NCI-H524 treated with DMSO at 0.1 percent for 48 hours (cell line): ENCODE measurements at places on chromosomes 12 and 14.

DNA sequence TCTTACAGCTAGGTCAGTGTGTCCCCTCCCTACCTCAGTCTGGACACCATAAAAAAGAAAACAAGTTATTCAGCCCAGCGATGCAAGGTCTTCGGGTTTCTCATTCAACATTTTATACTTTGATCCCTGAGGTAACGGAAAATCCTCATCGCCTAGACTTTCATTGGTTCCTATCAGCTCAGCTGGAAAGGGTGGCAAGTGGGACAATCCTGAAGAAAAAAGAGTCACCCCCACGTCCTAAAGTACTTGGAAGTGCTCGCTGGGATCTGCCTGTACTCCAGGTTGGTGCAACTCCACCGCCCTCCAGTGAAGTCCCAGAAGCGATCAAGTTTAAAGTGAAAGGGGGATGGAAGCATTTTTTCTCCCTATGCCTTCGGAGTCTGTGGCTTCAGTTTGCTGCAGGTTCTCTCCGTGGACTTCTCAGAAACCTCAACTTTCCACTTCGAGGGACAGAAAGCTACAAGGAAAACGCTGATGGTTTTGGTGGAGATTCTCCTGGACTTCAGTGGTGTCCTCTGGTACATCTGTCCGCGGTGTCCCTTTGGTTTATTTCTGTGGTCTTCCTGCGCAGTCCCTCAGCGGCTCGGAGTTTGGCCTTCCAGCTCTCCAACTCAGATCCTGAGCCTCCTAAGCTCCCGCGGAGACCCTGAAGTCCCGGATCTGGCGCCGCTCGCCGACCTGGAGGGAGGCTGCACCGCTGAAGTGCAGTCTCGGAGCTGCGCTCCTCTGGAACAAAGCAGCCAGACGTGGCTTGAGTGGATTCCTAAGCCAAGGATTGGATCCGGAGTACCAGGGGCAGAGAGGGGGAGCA is 1.8 kb upstream of the LRFN5 start:
- DNase-seq: peak; percentile 80

- no peak for DNase-seq
Measured at GRCh38 chr12:84463741-84464495, 448.7 kb downstream of the SLC6A15 start.

DNA sequence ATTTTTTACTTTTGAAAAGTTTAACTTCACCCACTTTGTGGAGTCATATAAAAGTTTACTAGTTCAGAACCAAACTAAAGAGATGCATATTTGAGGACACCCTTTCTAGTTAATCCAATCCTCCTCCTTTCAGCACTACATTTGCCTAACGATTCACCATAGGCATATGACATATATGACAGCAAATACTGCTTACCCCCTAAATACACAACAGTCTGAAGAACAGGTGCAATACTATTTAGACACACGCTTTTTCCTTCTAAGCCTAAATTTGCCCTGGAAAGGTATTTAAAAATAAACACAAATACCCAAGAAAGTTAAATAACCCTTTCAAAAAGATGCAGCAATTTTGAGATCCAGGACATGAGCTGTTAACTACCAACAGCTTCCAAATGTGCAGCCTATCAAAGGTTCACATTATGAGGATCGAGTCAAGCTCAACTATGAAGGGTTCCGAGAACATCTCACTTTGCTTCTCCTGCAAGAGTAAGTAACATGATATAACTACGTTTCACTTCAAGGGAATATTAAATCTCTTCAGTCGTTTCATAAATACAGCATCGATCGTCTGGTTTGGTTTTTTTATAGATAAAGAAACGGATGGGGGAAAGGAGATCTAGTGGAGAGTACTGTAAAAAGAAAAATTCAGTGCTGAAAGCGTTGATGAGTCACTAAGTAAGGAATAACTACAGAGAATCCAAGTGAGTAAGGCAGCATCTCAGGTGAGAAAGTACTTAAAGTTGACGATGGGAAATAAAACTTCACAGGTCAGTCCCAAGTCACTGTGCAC is 677 bp upstream of the AP4S1 start:
- no peak for DNase-seq

DNA sequence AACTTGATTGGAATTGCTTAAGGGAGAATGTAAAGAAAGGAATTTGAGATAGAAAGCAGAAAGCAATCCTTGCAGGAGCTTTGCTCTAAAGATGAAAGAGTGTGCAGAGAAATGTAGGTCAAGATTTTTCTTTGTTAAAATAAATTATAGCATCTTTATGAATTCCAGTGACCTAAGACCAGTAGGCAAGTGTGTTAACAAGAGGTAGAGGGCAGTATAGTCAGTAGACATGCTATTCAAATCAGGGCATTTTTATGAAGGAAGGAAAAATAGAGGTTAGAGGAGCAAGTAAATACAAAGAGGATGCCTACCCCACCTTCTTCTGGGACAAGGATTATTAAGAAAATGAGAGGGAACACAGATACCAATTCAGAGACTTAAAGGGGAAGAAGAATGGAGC is 148.5 kb downstream of the PLCZ1 start:
- DNase-seq: no peak

- no peak for DNase-seq
Measured at GRCh38 chr12:32466986-32467711, 67.8 kb downstream of the FGD4 start.

DNA sequence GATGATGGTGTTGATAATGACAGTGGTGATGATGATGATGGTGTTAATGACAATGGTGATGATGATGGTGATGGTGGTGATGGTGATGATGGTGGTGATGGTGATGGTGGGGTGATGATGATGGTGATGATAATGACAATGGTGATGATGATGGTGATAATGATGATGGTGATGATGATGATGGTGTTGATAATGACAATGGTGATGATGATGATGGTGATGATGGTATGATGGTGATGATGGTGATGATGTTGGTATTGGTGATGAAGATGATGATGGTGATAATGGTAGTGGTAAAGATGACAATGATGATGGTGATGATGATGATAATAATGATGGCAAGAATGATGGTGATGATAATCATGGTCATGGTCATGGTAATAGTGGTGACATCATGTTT is 184.7 kb downstream of the SLC15A4 start:
- DNase-seq: no peak

DNA sequence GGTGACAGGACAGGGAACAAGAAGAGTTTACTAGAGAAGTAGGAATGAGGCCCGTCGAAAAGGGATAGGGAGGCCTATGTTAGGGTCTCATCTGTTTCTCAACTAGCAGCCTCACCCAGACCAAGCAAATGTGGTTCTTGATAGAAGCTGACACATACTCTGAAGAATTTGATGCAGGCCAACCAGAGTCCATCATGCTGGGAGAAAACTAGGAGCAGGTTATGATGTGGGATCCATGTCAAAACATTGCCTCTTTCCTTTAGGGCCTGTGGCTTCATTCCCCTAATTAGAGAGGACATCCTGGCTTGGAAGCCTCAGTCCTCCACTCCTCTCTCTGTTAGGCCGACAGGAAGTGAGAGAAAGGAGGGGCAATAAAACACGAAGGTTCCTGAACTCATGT is 122.8 kb downstream of the NTF3 start:
- DNase-seq: no peak

DNA sequence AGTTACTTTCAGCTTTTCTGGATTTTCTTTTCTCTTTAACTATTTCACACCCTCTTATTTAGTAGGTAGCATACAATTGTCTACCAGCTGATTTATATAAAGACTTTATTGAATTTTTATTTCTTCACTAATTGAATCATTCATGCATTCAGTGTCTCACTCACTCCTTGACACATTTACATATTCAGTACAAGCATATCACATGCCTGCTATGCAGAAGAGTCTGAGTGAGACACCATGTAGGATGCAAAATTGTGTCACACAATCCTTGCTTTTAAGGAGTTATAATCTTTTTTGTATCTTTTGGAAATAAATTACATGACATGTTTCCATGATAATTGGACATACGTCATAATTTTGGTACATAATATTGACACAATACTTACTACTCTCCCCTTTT is 83.0 kb downstream of the AKAP6 start:
- DNase-seq: no peak

- DNase-seq: no peak
Measured at GRCh38 chr14:104287301-104288009, 149.1 kb downstream of the KIF26A start.

DNA sequence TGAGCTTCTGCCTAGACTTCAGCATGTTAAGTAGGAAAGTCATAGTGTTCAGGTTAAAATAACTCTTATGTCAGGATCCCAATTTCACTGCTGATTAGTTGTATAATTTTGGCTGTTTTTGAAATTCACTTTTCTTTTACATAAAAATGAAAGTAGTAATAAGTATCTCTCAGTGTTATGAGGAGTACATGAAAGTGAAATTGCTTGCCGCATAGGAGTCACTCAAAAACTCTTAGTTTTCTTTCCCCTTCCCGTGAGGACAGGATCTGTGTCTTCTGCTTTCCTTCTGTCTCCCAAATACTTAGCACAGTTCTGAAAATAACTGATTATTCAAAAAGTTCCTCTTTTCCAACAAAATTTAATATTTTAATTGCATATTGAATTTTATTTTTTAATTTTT is 100.5 kb downstream of the SLC38A4 start:
- no peak for DNase-seq

GRCh38 chr12:28440081-28440608 is 249.9 kb downstream of the CCDC91 start:
- no peak for DNase-seq

DNA sequence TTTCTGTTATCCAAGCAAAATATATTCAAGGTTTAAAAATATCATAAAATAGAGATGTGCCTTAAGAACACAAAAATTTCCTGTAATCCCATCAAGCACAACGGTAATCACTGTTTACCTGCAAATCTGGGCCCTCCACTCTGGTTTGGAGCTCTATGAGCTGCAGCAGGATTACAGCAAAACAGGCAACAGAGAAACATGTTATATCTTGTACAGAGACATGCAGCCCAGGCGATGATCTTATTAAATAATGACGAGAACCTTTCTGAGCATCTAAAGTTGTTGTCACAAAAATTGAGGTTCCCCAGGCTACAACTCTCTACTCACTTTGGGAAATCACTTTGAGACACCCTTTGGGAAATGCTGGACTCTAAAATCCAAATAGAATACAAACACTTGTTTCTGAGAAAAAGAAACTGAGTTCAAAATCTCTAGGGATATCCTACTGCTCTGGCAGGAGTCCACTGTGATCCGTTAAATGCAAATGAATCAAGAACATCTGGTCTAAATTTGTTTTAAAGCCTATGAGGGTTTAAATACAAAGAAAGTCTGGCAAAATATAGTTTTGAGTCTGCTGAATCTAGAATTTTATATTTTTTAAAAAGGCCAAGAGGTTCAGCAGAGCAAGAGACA is 36.3 kb downstream of the STON2 start:
- peak; percentile 70 for DNase-seq

- no peak for DNase-seq
Measured at GRCh38 chr12:109759595-109759994, 46.0 kb downstream of the FAM222A start.

DNA sequence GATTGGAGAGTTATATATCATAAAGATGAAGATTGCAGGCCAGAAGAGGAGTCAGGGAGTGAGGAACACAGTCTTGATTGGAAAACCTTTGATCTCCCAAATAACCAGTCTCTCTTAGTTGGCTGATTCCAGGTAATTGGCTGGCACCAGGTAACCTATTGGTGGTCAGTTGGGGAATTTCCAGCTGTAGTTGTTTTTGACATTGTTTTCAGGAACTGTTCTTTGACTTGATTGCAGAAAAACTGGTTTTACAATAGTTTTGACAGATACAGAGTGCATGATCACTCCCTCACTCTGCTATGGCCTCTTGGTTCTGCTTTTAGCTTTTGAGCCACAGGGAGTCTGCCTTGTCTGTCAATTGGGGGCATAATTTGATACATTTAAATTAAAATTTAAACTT is 71.6 kb downstream of the ZNF641 start:
- no peak for DNase-seq
